ENCODE measurements at places on chromosomes 11 and 22. TPM values are rescaled to one million over a fixed set of nuclear protein-coding genes. Genes with fewer than 3 reads are reported as not detected.
A peak's percentile ranks its signal among the peaks of the same experiment; 100 is the strongest.

DNA sequence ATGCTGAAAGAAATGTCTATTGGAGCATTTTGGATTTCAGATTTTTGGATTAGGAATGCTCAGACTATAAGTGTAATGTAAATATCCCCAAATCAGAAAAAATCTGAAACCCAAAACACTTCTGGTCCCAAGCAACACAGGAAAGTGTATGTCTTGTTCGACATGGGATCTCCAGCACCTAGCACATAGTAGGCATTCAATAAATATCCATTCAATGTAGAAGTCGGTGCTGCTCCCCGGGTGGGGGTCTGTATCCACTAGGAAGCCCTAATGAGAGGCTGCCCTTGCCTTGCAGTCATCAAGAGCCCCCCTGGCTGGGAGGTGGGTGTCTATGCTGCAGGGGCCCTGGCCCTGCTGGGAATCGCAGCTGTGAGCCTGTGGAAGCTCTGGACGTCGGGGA lies 11.4 kb downstream of the SYT12 start:
- no peaks in the 10 kb centered on the region for H3K27me3 ChIP-seq
- DNase-seq = no peak
- H3K27ac ChIP-seq = no peak overlapping the region
- no peak overlapping the region for H3K4me3 ChIP-seq

- DNase-seq = peak; percentile 87
- no peaks in the 10 kb centered on the region for H3K27me3 ChIP-seq
- no peak overlapping the region for H3K4me3 ChIP-seq
- peak overlapping the region; percentile 79 for H3K27ac ChIP-seq
- H3K36me3 ChIP-seq = no peaks in the 10 kb centered on the region
These were observed 59.5 kb downstream of the CDKN1C start for GRCh38 chr11:2825889-2826678.

GRCh38 chr11:44305470-44306051 lies 4.4 kb downstream of the ALX4 start:
- no peaks in the 10 kb centered on the region for H3K36me3 ChIP-seq
- no peak overlapping the region for H3K27ac ChIP-seq
- DNase-seq = peak; percentile 66
- H3K4me1 ChIP-seq = peaks cover 12% of the 10 kb centered on the region
- H3K4me3 ChIP-seq = peak overlapping the region; percentile 57

DNA sequence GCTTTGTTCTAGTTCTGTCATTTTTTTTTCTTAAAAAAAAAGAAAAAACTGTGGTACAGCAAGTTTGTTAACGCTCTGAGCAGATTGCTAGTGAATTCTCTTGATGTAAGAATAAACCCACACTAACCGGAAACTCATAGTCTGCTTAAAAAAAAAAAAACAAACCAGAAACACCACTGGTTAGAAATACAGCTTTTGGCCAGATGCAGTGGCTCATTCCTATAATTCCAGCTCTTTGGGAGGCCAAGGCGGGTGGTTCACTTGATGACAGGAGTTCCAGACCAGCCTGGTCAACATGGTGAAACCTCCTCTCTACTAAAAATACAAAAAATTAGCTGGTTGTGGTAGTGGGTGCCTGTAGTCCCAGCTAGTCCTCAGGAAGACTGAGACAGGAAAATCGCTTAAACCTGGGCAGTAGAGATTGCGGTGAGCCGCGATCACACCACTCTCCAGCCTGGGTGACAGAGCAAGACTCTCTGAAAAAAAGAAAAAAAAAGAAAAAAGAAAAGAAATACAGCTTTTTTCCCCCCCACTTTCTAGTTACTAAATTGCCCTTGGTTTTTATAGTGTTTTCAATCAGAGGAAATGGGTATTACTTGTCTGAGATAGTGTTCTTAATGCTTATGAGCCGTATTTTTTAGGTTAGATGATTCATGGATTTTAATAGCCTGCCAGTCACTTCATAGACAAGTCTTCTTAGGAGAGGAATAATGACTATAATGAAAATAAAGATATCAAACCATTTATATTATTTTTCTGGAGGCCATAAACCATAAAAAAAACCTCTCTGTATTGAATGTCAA lies 222.8 kb downstream of the DDX10 start:
- no peak overlapping the region for H3K27ac ChIP-seq
- no peak overlapping the region for H3K4me3 ChIP-seq
- H3K36me3 ChIP-seq = no peaks in the 10 kb centered on the region
- no peaks in the 10 kb centered on the region for H3K27me3 ChIP-seq

DNA sequence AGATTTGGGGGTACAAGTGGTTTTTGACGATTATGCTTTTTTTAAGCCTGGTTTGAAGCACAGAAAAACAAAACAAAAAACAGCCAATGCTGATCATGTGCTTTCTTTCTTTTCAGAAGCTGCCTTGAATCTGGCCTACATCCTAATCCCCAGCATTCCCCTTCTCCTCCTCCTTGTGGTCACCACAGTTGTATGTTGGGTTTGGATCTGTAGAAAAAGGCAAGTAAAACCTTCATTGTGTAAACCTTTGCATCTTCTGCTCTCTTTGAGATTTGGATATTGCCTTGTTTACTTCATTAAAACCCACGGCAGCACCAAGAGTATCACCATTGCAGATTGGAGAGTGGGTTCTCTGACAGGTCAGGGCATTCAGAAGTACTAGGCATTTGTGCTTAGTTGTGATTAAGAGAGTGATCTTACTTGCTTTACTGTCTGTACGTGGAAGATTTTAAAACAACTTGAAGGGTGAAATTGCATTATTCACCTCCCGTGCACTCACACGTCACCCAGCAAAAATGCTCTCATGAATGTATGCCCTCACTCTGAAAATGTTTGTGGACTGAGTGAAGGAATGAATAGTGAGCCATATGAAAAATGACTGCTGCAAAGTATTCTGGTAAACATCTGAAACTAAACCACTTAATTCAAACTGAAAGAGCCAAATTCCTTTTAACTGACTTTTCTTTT lies 17.0 kb downstream of the LAYN start:
- no peaks in the 10 kb centered on the region for H3K4me1 ChIP-seq
- H3K4me3 ChIP-seq = no peak overlapping the region
- no peak for DNase-seq
- no peaks in the 10 kb centered on the region for H3K27me3 ChIP-seq
- no peak overlapping the region for H3K27ac ChIP-seq
- no peaks in the 10 kb centered on the region for H3K36me3 ChIP-seq

GRCh38 chr22:46044621-46045458 lies 67.9 kb upstream of the WNT7B start:
- no peaks in the 10 kb centered on the region for H3K27me3 ChIP-seq
- H3K36me3 ChIP-seq = no peaks in the 10 kb centered on the region
- peak overlapping the region; percentile 97 for H3K27ac ChIP-seq
- peak; percentile 91 for DNase-seq

DNA sequence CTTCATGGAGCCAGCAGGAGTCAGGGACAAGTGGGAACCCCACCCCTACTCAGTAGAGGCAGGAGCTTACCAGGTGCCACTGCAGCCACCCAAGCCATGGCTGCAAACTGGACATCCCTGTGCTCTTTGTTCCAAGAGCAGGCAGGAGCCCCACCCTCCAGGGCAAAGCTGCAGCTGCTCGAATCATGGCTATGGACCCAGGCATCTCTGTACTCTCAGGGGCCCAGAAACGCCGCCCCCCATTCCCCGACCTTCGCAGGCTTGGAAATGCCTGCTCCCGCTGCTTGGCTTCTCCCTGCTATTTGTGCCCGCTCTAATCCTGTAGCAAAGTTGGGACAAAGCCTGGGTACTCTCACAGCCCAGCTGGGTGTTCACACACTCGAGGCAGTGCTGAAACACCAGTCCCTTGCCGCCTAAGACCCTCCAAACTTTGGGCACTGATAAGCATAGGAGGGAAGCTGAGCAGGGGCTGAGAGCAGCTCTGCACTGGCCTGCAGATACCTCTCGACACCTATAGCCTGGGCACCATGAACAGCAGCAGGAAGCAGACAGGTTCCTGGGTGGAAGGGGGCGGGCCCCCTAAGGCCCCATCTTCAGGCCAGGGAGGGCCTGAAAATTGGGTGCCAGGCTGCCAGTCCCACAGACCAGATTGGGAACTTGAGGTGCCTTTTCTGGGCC lies 402.4 kb downstream of the LRRC4C start:
- H3K4me1 ChIP-seq = no peaks in the 10 kb centered on the region
- H3K27ac ChIP-seq = no peak overlapping the region
- no peaks in the 10 kb centered on the region for H3K36me3 ChIP-seq
- no peak for DNase-seq

DNA sequence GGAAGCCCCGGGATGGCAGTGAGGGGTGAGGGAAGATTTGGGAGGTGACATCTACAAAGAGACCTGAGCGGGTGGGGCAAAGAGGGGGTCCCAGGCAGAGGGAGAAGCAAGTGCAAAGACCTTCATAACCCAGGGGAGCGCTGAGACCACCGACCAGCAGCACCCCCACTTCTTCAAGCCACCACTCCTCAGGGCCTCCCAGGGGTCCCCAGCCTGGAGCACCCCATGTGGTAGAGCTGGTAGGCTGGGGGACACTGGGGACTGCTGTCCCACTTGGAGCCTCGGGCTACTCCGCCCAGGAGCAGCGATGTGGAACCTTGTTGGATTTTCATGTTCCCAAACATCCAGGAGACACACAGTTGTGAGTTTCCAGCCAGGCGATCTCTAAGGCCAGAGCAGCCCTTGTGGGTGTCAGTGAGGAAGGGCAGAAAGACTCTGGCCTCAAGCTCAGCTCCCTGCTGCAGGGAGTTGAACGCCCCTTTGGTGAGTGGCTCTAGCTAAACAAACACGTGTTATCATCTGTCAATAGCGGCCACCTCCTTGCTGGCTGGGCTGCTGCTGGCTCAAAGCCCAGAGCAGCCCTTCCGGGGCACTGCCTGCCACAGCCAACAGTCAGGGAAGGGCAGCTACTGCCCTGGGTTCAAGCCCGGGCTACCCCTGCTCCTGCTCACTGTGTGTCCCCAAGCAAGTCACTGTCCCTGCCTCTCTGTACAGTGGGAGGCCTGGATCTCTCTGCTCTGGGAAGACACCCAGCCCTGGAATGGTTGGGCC lies 25.7 kb upstream of the CHKA start:
- H3K36me3 ChIP-seq = no peaks in the 10 kb centered on the region
- H3K27me3 ChIP-seq = no peaks in the 10 kb centered on the region
- no peak overlapping the region for H3K4me3 ChIP-seq
- no peak for DNase-seq
- H3K27ac ChIP-seq = peak overlapping the region; percentile 85
- peaks cover 12% of the 10 kb centered on the region for H3K4me1 ChIP-seq

GRCh38 chr11:105181100-105181499 lies 41.5 kb upstream of the CARD18 start:
- no peak overlapping the region for H3K4me3 ChIP-seq
- no peaks in the 10 kb centered on the region for H3K4me1 ChIP-seq
- H3K27ac ChIP-seq = no peak overlapping the region
- H3K36me3 ChIP-seq = no peaks in the 10 kb centered on the region
- DNase-seq = peak; percentile 19
- H3K27me3 ChIP-seq = no peaks in the 10 kb centered on the region

DNA sequence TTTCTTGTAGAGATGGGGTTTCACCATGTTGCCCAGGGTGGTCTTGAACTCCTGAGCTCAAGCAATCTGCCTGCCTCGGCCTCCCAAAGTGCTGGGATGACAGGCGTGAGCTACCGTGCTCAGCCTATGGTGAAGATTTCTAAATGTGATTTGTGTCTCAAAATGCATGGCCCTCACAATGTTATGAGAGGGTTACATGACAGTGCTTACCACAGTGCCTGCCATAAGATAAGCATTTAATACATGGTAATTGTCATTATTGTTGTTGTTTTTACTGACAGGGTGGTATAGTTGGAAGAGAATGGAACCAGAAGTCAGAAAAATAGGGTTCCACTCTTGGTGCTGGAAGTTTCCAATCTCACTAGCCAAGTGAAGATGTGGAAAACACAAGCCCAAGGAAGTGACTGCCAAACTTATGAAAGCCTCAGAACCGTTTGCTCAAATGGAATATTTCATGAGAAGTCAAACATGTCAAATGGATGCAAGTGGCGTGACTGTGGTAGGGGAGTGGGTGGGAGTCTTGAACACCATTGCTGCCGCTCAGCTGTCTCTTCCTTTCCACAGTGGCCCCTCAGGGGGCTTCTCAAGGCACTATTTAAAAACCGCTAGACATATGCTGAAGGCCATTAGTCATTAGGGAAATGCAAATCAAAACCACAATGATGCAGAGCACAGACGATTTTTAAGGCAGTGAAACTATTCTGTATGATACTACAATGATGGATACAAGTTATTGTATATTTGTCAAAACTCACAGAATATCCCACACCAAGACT lies 29.1 kb upstream of the LMO2 start:
- no peak overlapping the region for H3K4me3 ChIP-seq
- H3K27ac ChIP-seq = no peak overlapping the region
- no peaks in the 10 kb centered on the region for H3K4me1 ChIP-seq
- H3K36me3 ChIP-seq = no peaks in the 10 kb centered on the region
- no peak for DNase-seq

GRCh38 chr11:101867951-101868350 lies 46.9 kb upstream of the CEP126 start:
- no peak overlapping the region for H3K4me3 ChIP-seq
- H3K36me3 ChIP-seq = no peaks in the 10 kb centered on the region
- no peaks in the 10 kb centered on the region for H3K27me3 ChIP-seq
- H3K4me1 ChIP-seq = no peaks in the 10 kb centered on the region
- no peak overlapping the region for H3K27ac ChIP-seq

DNA sequence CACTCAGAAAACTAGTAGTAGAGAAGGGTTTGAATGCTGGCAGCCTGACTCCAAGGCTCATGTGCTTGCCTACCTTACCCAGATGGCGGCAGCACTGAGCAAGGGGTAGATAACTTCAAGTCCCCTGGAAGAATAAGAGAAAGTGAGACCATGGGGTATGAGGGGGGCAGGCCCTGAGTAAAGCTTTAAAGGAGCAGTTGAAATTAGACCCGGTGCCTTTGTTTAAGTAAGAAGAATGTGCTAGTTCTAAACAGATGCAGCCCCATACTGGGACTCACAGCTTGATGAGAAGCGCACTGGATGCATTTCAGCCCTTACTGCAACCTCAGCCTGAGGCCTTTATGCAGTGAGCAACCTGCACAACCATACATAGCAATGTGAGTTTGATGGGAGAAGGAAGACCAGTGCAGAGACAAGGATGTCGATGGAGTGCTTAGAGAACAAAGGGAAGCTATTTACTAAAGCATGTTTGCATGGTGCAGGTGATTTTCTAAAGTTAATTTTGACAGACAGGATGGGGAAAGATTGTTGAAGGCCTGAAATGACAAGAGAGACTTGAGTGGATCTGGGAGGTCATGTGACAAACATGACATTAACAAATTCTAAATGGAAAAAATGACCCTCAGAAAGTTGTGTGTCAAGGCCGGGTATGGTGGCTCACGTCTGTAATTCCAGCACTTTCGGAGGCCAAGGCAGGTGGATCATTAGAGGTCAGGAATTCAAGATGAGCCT lies 27.1 kb upstream of the TMA7B start:
- no peaks in the 10 kb centered on the region for H3K36me3 ChIP-seq
- DNase-seq = no peak
- H3K4me3 ChIP-seq = no peak overlapping the region
- H3K4me1 ChIP-seq = no peaks in the 10 kb centered on the region
- H3K27ac ChIP-seq = no peak overlapping the region
- H3K27me3 ChIP-seq = no peaks in the 10 kb centered on the region

GRCh38 chr11:80412604-80413003 lies 971.8 kb upstream of the TENM4 start:
- DNase-seq = no peak
- no peak overlapping the region for H3K4me3 ChIP-seq
- H3K27me3 ChIP-seq = no peaks in the 10 kb centered on the region
- H3K27ac ChIP-seq = no peak overlapping the region
- H3K36me3 ChIP-seq = no peaks in the 10 kb centered on the region
- no peaks in the 10 kb centered on the region for H3K4me1 ChIP-seq

The KCNK7 gene
- total RNA-seq = 0.25 TPM

The SEPTIN5 gene
- total RNA-seq = 10.4 TPM

The ABCG4 gene
- total RNA-seq = 0.25 TPM

The PKNOX2 gene
- 6.0 TPM for total RNA-seq

The CHRNA10 gene
- 1.2 TPM for total RNA-seq

The ARRB1 gene
- 53.8 TPM for total RNA-seq

The KCNE3 gene
- total RNA-seq = 19.2 TPM

The VSIG10L2 gene
- not detected for total RNA-seq

The PTPRJ gene
- total RNA-seq = 80.5 TPM
